ENCODE measurements at places on chromosomes 12 and 14.

GRCh38 chr12:79183003-79183402 is 318.4 kb downstream of the SYT1 start:
- no peak for DNase-seq

- no peak for DNase-seq
Measured at GRCh38 chr12:20792971-20793370, 17.5 kb upstream of the SLCO1B3 start.

- DNase-seq, result no peak
Measured at GRCh38 chr14:24879661-24880386, 170.1 kb downstream of the STXBP6 start.

DNA sequence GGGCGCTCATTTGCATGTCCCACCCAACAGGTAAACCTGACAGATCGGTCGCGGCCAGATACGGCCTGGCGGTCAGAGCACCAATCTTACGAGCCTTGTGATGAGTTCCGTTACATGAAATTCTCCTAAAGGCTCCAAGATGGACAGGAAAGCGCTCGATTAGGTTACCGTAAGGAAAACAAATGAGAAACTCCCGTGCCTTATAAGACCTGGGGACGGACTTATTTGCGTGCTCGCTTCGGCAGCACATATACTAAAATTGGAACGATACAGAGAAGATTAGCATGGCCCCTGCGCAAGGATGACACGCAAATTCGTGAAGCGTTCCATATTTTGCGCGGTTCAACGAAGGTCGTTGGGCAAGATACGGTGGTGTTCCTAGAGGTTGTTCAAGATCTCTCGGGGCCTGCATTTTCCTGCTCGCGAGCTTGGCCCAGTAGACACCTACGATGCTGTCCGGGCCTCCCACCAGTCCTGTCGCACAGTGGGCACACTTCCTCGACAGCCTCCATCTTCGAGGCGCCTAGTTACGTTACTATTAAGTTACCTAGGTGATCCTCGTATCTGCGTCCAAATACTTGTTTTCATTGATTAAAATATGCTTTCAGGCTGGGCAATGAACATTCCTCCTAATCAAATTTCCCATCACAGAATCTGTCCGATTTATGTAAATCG is at the start of gene RNU6-7:
RNU6-7 (plus strand) TSS at position 230 of the 675 bp plus-strand sequence.
- DNase-seq, result peak; percentile 68

DNA sequence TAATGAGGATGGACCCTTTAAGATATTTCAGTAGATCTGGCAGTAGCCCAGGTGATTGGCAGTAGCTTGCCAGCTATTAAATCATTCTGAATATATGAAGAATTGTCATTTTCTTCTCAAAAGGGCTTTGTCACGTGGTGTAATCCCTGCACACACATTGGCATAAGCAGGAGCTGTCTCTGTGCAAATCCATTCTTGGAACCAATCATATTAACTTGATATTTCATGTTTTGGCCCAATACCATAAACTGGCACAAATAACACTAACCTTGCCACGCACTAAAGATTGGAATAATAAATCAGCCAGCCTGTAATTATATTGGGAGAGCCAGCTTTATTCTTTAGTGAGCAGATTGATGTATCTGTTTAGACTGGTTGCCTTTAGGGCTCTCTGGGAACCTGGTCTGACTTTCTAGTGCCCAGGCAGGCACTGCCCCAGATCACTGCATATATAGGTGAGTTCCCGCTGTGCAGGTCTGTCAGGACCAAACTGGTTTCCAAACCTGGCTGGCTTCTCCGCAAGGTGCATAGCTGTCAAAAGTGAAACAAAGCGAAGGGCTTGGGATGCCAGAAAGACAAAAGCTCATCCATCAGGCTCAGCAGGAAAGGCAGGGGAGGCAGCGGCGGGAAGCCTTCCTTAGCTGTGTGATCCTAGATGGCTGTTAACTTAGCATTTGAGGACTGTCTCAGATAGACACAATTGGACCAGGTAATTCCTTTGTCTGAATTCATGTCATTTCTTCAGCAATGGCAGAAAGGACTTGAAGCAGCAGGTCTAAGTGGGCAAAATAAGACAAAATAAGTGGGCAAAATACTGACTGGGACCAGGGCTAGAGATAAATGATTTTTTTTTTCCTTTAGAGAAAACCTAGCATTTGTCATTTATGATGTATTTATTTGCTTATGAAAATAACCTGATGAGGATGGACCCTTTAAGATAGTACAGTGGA is 128.8 kb upstream of the DYRK2 start:
- no peak for DNase-seq

- DNase-seq, result no peak
Measured at GRCh38 chr12:5691943-5692342, 253.1 kb downstream of the ANO2 start.

DNA sequence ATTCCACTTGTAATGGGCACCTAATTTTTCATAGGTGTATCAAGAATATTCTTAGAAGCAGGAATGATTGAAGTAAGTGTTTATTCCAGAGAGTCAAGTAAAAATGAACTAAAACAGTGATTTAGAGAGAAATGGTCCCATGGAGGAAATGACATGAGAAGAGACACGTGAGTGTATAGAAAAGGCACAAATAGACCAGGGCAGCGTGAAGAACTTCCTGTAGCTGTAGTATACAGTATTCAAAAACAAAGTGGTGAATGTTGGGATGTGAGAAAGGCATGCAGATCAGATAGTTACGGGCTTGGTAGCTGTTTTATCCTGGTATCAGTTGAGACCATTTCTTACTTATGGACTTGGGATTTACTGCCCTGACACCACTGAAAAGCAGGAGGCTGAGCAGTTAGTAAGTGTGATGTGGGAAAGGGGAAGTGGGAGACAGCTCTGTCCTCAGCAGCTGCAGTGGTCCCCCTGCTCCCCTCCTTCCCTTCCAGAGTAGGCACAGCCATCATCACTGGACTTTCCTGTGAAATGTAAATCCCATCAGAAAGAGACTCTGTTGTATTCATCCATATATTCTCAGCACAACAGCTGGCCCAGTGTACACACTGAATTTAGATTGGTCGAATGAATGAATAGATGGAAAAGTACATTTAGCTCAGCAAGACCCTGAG is 16.8 kb upstream of the TESPA1 start:
- DNase-seq, result no peak

- no peak for DNase-seq
Measured at GRCh38 chr14:45222485-45223262, 30.3 kb downstream of the MIS18BP1 start.

GRCh38 chr12:67647181-67647798 is 1.3 kb upstream of the DYRK2 start:
- DNase-seq, result no peak

DNA sequence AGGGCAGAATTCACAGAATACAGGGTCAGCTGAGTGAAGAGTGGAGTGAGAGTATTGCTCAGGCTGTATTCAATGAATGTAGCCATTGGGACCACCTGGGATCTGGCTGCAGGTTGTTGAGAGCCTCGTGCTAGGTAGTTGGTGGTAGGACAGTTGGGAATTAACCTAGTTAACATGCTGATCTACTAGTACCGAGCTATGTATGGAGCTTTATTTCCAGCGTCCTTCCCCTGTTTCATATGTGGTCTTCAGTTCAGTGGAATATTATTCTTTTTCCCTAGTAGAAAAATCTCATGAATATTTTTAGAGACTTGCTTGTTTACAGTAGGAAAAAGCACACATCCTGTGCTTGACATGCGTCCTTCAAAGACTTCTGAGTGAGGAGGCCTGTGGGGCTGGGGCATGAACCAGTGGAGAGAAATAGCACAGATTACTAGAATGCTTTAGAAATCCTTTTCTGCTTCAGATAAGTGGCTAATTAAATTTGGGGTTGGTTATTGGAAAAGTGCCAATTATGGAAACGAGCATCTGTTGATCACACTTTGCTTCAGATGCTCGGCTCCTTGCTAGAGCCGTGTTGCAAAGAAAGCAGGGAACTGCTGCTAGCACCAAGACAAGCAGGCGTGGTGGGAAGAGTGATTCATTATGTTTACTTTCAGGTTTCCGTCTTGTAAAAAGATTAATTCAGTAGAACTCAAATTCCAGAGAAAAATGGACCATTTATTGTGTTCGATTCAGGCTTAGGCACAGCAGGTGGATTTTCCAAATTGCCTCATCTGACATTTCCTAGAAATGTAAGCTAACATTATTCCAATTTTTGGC is 53.6 kb downstream of the ARF6 start:
- DNase-seq, result no peak

DNA sequence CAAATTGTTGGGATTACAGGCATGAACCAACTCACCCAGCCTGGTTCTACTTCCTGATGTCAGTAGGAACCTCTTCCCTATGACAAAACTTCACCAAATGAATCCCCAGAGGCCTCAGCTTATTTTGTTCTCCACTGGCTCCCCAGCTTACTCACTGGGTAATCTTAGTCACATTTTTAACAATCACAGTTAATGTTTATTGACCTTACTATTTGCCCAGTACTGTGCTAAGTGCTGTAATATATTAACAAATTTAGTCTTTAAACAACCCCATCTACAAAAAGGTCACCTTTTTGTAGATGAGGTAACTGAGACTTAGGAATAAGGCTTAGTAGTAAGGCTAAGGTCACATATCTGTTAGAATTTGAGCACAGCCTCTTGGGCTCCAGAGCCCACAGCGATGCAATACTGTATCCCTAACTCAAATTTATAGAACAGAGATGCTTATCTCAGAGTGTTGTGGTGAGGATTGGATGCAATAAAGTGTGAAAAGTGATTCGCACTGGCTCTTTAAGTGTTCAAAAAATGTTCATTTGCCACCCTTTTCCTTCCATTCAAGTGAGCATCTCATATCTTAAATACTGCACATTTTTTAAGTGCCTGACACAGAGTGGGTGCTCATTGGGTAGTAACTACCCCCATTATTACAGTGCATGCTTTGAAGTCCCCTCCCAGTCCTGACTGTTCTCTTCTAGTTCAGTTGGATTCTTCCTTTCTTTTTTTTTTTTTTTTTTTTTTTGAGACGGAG is 146.4 kb upstream of the ARHGAP5 start:
- no peak for DNase-seq

DNA sequence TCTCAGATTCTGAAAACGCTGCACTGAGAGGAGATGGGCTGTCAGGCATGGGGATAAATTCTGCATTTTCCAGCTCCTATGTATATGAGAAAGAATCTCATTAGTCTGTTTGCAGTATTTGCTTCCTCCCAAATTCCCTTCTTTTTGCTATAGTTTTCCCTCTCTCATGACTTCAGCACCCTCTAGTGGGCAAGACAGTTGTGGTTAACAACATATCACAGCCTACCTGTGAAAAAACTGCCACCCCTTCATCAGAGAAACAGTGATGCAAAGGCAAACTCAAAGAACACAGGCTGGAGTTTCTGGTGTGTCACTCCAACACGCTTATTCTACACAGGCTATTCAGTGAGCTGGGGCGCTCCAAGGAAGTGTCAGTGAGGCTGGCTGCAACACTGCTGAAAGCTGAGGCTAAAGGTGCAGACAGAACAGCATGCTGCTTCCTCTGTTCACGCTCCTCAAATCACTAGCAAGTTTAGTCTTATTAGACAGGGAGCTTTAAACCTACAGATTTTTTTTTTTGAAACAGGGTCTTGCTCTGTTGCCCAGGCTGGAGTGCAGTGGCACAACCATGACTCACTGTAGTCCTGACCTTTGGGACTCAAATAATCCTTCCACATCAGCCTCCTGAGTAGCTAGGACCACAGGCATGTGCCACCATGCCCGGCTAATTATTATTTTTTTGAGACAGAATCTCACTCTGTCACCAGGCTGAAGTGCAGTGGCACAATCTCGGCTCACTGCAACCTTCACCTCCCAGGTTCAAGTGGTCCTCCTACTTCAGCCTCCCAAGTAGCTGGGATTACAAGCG is 19.3 kb downstream of the ZC2HC1C start:
- DNase-seq, result no peak

GRCh38 chr14:105842105-105842504 is 315.7 kb downstream of the TMEM121 start:
- no peak for DNase-seq

- DNase-seq, result no peak
Measured at GRCh38 chr14:94697773-94698556, 71.9 kb downstream of the GSC start.

DNA sequence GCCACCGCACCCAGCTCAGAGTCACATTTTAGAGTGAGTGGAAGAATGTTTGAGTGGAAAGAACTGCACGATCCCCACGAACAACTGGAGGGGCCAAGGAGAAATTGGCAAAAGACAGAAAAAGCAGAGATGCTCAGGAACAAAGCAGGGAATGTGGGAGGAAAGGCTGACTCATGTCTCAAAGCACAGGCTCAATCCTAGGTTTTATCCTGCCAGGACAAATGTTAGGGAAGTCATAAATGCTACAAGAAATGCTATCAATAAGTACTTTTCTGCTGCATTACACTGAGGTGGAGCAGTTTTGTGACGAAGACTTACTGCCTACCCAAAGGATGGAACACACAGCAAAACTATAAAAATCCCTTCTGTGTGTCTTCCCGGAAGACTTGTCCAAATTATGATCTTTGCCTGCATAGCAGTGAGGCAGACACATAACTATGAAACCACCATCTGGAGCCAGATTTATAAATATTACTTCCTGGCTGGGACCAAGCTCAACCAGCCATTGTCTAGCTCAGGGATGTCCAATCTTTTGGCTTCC is 26.7 kb downstream of the NIN start:
- no peak for DNase-seq

DNA sequence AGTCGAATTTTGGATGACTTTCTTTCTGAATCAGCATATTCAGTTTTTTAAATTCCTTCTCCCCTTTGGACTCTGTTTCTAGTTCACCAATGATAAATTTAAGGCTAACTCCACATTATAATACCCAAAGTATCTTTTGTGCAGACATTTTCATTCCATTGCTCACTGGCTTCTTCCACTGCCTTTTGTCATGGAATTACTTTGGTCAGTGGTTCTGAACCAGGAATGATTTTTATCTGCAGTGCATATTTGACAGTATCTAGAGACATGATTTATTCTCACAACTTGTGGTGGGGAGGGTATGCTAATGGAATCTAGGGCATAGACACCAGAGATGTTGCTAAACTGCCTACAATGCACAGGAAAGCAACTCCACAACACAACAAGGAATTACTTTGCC is 234.4 kb upstream of the PRKD1 start:
- DNase-seq, result no peak

- no peak for DNase-seq
Measured at GRCh38 chr12:58412461-58413060, 471.2 kb downstream of the ATP23 start.
